ENCODE measurements at places on chromosomes 5 and 9. TPM values are rescaled to one million over a fixed set of nuclear protein-coding genes. Genes with fewer than 3 reads are reported as not detected.

C5orf52 gene
- total RNA-seq, result not detected

WDR55 gene
- 41.1 TPM for total RNA-seq

- peak; percentile 74 for DNase-seq
These were observed 32.7 kb upstream of the FSD1L start for GRCh38 chr9:105414947-105415661.

- no peak for DNase-seq
These were observed 455.1 kb downstream of the EFNA5 start for GRCh38 chr5:107215611-107216010.

DNA sequence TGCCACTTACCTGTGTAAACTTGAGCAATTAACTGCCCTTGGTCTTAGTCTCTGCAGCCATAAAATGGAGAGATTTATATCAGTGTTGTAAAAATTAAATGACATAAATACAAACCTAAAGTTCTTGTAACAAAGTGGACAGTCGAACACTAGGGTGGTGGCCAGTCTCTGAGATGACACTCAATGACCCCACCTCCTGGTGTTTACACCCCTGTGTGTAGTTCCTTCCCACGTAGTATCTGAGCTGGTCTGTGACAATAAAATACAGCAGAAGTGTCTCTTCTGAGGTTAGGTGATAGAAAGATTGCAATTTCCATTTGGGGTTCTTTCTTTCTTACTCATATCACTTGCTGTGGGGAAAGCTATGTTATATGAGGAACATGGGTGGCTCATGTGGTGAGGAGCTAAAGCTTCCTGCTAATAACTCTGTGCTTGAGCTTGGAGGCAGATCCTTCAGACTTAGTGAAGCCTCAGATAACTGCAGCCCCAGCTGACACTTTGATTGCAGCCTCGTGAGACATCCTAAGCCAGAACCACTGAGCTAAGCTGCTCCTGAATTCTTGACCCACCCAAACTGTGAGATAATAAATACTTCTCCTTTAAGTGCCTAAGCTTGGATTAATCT lies 173.4 kb upstream of the CHD1 start:
- no peak for DNase-seq

DNA sequence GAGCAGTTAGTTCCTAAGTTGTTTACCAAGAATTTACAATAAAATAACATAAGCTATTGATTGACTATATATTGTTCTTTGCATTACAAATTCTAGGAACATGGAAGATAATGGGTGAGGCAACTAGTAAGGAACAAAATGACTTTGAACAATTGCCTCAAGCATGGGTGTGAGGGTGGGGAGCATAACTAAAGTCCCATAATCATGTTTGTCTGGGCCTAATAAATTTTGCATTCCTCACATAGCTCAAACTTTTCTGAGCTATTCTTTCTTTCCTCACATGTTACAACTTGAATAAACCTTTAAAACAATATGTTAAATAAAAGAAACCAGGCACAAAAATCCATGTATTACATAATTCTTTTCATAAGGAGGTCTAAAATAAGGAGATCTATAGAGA lies 1066.1 kb downstream of the NR2F1-AS1 start:
- no peak for DNase-seq

- DNase-seq, result no peak
These were observed 4.3 kb downstream of the ERAP2 start for GRCh38 chr5:96880444-96881164.

DNA sequence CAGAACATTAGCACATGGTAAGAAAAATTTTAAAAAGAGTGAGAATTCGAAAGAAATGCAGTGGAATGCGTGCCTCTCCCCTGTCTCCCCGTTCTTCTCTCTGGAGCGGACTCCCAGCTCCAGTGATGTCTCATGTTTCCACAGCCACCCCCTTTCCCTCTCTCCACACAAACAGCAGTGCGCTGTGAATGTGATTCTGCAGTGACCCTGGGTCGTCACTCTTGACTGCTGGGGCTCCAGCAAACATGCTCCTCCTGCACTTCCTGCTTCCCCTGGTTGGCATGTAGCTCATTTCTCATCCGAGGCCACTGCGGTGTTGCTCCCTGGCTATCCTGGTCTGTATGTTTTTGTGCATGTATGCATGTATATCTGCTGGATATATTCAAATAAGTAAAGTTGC lies 13.3 kb downstream of the PHF2 start:
- DNase-seq, result peak; percentile 19

DNA sequence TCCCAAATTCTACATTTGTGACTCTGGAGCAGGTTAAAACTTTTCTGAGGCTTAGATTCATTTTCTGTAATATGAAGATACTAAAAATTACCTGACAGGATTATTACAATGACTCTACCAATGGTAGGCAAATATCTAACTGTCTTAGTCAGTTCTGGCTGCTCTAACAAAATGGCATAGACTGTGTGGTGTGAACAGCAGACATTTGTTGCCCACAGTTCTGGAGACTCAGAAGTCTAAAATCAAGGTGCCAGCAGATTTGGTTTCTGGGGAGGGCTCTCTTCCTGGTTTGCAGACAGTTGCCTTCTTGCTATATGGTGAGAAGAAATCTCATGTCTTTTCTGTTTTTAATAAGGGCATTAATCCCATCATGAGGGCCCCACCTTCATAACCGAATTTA lies 245.1 kb downstream of the MAST4 start:
- DNase-seq, result no peak

GRCh38 chr5:173493846-173494245 lies 122.6 kb downstream of the BOD1 start:
- no peak for DNase-seq

All from activated CD8-positive, alpha-beta T cell treated with anti-CD3 and anti-CD28 coated beads, Interleukin-2, amount 10 ng/mL, durations not matched to agents 7 days and 5 days (primary cell).